ENCODE measurements at places on chromosomes 13 and 19. TPM values are rescaled to one million over a fixed set of nuclear protein-coding genes. Genes with fewer than 3 reads are reported as not detected.

DNA sequence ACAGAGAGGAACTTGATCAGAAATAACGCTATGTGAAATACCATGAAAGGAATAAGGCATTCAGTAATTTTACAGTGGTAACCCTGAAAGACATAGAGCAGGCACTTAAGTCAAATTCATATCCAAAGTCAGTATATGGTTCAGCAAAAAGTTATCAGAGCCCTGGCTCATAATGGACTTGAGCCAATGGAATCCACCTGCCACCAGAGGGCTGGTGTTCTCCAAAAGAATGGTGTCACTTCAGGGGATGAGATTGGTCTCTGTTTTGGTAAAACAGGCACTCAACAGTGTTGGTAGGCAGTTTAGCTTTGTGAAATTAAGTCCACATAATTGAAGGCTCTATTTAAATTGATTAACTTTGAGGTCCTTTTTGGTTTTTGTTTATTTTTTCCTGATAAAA is 93.9 kb downstream of the LIG4 start:
- DNase-seq = no peak

DNA sequence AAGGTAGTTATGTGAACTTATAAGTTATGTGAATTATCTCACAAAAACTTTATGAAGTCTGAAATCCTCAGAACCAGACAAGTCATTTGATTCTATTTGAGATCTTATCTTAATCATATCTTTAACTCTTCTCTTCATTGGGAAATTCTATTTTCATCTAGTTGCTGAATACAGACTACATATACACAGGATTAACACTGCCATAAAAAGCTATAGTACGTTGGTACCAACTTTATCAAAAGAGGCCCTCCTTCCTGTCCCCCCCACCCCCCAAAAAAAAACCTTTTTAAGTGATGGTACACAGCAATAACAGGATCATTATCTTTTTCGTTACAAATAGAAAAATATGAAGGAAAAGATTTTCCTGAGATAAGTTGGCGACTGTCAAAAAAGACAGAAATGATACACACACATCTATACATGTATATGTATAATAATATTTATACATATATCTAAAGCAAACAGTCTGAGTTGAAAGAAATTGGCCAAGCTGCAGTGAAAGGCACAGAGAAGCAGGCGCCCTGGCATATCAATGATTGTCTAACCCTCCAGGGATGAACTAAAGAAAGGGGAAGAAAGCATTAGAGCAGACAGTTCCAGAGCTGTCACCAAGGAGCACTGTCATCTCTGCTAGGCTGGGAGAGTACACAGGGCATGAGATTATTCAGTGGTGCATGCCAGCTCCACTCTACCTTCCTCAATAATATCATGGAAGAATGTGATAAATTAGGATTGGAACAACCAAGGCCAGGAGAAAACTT is 116.7 kb downstream of the KLF12 start:
- no peak for DNase-seq

TPRX2 gene
- not detected for total RNA-seq

ZNF285 gene
- total RNA-seq = not detected

DNA sequence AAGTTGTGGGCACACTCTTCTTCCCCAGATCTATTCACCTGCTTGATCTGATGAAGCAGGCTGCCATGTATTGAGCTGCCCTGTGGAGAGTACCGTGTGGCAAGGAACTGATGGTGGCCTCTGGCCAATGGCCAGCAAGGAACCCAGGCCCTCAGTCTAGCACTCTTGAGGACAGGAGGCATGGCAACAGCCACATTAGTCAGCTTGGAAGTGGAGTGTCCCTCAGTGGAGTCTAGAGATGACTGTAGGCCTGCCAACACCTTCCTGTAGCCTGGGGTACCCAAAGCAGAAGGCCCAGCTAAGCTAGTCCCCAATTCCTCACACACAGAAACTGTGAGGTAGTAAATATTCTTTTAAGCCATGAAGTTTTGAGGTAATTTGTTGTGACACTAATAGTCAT is 412.5 kb downstream of the DACH1 start:
- DNase-seq = no peak

TRMT1 gene
- total RNA-seq = 153 TPM

ZNF177 gene
- not detected for total RNA-seq

ZNF829 gene
- 4.8 TPM for total RNA-seq

- DNase-seq = peak; percentile 87
These were observed 12.1 kb upstream of the CEACAM8 start for GRCh38 chr19:42606660-42607351.

GRCh38 chr19:13849991-13850909 is 26.7 kb upstream of the NANOS3 start:
- peak; percentile 93 for DNase-seq

- DNase-seq = no peak
These were observed 1973.3 kb downstream of the OLFM4 start for GRCh38 chr13:55001881-55002280.

- DNase-seq = no peak
These were observed 616 bp downstream of the FCHO1 start for GRCh38 chr19:17751912-17752273.

DNA sequence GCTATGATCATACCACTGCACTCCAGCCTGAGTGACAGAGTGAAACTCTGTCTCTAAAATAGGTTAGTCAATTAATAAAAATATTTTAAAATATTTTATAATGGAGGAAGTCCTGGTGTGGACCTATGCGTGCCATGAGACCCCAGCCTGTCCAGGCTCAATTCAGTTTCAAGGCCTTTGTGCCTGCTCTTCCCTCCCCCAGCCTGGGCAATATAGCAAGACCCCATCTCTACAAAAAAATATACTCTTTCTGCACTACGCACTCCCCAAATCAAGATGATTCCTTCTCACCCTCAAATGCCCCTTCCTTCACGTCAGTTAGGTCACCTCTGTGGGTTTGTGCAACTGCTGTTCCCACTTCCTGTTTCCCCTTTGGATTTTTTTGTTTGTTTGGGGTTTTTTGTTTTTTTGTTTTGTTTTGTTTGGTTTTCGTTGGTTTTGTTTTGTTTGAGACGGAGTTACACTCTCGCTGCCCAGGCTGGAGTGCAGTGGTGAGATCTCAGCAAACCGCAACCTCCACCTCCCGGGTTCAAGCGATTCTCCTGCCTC is 1.4 kb upstream of the HSH2D start:
- no peak for DNase-seq
